ENCODE measurements at places on chromosomes 1 and 21. TPM values are rescaled to one million over a fixed set of nuclear protein-coding genes. Genes with fewer than 3 reads are reported as not detected.

The TSPAN2 gene
- total RNA-seq: 2.7 TPM

- H3K36me3 ChIP-seq: no peaks in the 10 kb centered on the region
- H3K4me3 ChIP-seq: peak overlapping the region; percentile 84
- peak overlapping the region; percentile 86 for H3K27ac ChIP-seq
- peaks cover 46% of the 10 kb centered on the region for H3K4me1 ChIP-seq
- no peaks in the 10 kb centered on the region for H3K27me3 ChIP-seq
Measured at GRCh38 chr1:6785728-6786505, 663 bp downstream of the CAMTA1 start.

DNA sequence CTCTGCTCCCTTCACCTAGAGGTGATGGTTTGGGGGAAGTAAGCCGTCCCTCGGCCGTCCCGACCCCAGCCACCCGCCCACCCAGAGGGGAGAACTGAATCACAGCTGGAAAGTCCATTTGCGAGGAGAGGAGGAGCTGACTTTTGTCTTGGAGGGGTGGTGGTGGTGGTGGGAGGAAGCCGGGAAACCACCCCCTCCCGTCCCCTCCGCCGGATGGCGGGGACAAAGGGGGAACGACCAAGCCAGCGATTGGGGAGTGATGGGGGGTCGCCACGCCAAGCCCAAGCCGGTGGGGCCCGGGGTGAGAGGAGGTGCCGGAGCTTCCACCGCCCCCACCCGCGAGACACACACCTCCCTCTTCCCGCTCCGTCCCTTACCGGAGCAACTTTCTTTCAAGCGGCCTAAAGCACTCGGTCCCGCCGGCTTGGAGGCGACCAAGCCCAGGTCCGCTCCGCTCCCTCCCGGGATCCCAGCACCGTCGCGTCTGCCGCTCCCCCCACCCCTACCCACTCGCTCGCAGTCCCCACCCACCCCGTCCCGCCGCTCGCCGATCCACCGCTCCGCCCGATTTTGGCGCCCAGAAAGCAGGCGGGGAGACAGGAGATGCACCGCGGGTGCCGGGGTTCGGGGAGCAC, 540 bp downstream of the ARHGEF2 start:
- H3K27ac ChIP-seq: peak overlapping the region; percentile 96
- peaks cover 68% of the 10 kb centered on the region for H3K4me1 ChIP-seq

GRCh38 chr1:150807249-150808023, 624 bp downstream of the CTSK start:
- peaks cover 7% of the 10 kb centered on the region for H3K4me1 ChIP-seq
- H3K27me3 ChIP-seq: no peaks in the 10 kb centered on the region
- H3K27ac ChIP-seq: no peak overlapping the region
- DNase-seq: no peak
- no peaks in the 10 kb centered on the region for H3K36me3 ChIP-seq

DNA sequence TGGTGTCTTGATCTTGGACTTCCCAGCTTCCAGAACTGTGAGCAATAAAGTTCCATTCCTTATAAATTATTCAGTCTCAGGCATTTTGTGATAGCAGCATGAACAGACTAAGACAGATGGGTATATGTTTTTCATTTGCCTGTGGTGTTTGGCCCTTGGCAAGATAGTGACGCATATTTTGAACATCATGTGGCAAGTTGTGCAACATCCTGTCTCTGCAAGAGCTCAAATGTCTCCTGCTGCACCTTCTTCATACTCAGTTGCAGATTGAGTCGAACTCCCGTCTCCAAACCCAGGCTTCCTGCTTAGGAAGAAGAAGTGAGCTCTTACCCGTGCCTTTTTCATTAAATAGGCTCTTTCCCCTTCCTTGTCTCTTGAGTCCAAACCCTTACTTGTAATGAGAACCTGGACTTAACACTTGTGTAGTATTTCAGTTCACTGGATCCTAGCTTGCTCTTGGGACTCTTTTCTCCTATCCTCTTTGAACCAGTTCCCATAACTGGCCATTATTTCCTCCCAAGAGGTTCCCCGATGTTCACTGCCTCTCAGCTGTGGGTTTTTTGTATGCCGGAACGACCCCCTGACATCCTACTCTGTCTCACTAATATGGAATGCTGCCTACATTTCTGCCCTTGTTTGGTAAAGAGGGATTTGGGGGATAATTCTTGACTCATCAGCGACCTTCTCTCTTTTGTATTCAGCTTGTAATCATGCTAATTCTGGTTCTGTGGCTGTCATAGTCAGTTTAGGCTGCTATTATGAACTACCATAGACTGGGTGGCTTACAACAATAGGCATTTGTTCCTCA, 125.0 kb upstream of the KCNK2 start:
- no peak overlapping the region for H3K4me3 ChIP-seq
- H3K36me3 ChIP-seq: no peaks in the 10 kb centered on the region
- H3K4me1 ChIP-seq: no peaks in the 10 kb centered on the region
- no peaks in the 10 kb centered on the region for H3K27me3 ChIP-seq

The KIF26B gene
- total RNA-seq: not detected

The HMCN1 gene
- total RNA-seq: not detected

The ZBTB7B gene
- total RNA-seq: 124 TPM

GRCh38 chr21:45259206-45259840, 28.4 kb downstream of the POFUT2 start:
- H3K4me3 ChIP-seq: no peak overlapping the region
- peaks cover 15% of the 10 kb centered on the region for H3K4me1 ChIP-seq
- no peak overlapping the region for H3K27ac ChIP-seq
- peaks cover 4% of the 10 kb centered on the region for H3K36me3 ChIP-seq
- peaks cover 9% of the 10 kb centered on the region for H3K27me3 ChIP-seq
- DNase-seq: no peak

GRCh38 chr1:23581219-23581618, 21.9 kb upstream of the ID3 start:
- no peak overlapping the region for H3K4me3 ChIP-seq
- H3K27me3 ChIP-seq: no peaks in the 10 kb centered on the region
- H3K36me3 ChIP-seq: no peaks in the 10 kb centered on the region

DNA sequence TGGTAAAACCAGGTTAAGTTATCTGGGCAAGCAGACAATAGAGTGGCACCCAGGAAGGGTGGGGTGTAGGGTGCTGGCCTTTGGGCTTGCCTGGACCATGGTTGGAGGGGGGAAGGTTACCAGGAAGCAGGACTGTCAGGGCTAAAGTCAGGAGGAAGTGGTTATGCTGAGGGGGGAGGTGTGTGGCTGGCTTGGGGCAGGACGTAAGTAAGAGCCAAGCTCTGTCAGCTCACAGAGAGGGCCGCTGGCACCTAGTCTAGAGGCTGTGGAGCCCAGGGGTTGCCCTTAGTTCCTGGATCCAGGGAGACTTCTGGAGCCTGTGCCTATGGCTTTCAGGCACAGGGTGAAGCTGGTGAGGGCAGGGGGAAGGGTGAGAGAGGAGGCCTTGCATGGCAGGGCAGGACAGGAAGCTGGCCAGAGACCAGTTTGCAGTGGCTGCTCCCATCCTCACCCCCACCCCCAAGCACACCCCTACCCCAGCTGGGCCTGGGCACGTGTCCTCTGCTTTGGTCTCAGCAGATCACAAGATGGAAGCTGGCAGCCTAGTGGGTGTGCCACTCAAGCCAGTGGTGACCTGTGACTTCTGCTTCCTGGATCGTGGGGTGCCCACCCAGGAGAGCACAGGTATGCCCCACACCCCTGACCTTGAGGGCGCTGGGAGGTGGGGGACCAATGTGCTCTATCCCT, 20.5 kb upstream of the SMYD3 start:
- H3K4me3 ChIP-seq: no peak overlapping the region
- peaks cover 4% of the 10 kb centered on the region for H3K36me3 ChIP-seq
- peaks cover 5% of the 10 kb centered on the region for H3K4me1 ChIP-seq
- no peak for DNase-seq
- no peak overlapping the region for H3K27ac ChIP-seq
- no peaks in the 10 kb centered on the region for H3K27me3 ChIP-seq

DNA sequence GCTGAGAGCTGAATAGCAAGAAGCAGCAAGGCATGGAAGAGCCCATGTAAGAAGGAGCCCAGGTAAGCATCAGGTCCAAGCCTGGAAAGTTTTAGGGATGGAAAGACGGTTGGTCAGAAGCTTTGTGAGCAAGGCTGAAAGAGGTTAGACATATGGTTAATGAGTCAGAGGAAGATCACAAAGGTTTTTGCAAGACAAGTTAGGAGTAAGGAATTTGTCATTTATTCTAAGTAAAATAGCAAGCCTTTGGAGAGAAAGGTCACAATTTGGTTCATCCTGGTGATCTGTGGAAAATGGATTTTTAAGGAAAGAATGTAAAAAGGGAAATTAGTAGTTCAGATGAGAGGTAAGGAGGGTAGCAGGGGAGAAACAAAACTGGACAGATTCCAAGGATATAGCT, 106.7 kb downstream of the DPYD start:
- no peak overlapping the region for H3K27ac ChIP-seq
- no peaks in the 10 kb centered on the region for H3K27me3 ChIP-seq
- no peak for DNase-seq
- H3K36me3 ChIP-seq: peaks cover 14% of the 10 kb centered on the region
- H3K4me1 ChIP-seq: peaks cover 4% of the 10 kb centered on the region

DNA sequence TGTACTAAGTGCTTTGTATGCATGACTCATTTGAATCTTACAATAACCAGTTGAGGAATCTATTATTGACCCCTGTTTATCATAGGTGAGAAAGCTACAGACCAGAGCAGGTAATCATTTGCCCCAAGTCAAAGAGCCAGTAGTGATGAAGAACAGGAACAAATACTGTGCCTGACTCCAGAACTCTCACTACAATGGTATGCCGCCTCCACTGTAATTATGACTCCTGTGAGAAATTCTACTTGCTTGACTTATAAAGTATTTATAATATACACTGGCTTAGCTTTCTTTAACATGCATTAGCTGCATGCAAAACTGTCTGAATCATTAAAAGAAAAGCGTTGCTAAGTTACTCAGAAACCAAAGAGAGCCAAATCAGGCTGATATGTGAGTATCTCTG, 92.6 kb downstream of the ZNF281 start:
- no peaks in the 10 kb centered on the region for H3K4me1 ChIP-seq
- DNase-seq: no peak
- no peaks in the 10 kb centered on the region for H3K36me3 ChIP-seq
- H3K27me3 ChIP-seq: peaks cover 12% of the 10 kb centered on the region
- no peak overlapping the region for H3K27ac ChIP-seq
- H3K4me3 ChIP-seq: no peak overlapping the region

DNA sequence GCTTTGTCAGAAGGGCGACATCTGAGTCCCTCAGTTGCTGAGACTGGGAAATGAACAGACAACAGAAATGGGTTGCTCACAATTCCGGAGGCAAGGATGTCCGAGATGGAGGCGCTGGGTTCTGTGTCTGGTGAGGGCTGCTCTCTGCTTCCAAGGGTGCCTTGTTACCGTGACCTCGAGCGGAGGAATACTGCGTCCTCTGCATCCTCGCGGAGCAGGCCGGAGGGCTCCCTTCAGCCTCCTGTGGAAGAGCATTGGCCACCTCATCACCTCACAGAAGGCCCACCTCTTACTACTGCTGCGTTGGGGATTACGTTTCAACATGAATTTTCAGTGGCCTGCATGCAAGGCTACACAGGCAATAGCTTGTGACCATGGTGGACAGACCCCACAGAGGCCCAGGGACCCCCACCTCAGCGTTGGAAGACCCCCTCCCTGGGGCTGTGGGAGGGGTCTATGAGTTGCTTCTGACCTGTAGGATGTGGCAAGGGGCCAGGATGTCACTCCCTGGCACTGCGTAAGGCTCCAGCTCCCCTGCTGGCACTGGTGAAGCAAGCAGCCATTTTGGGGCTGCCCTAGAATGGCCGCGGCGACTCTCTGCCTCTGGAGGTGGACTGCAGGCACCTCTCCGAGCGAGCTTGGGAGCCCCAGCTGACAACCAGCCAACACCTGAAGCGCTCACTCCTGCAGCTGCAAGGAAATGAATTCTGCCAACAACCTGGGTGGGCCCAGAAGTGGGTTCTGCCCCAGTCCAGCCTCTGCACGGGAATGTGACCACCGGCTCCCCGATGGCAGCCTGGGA, 36.3 kb upstream of the COL6A1 start:
- no peaks in the 10 kb centered on the region for H3K4me1 ChIP-seq
- peaks cover 5% of the 10 kb centered on the region for H3K27me3 ChIP-seq
- no peaks in the 10 kb centered on the region for H3K36me3 ChIP-seq
- no peak overlapping the region for H3K4me3 ChIP-seq
- no peak for DNase-seq
- no peak overlapping the region for H3K27ac ChIP-seq

- H3K4me3 ChIP-seq: no peak overlapping the region
- no peaks in the 10 kb centered on the region for H3K36me3 ChIP-seq
- H3K4me1 ChIP-seq: no peaks in the 10 kb centered on the region
- no peak for DNase-seq
- H3K27me3 ChIP-seq: peaks cover 9% of the 10 kb centered on the region
Measured at GRCh38 chr1:162168261-162168660, 98.8 kb downstream of the NOS1AP start.

The FLG2 gene
- total RNA-seq: not detected

The CACNA1E gene
- not detected for total RNA-seq

The VSIG8 gene
- not detected for total RNA-seq

DNA sequence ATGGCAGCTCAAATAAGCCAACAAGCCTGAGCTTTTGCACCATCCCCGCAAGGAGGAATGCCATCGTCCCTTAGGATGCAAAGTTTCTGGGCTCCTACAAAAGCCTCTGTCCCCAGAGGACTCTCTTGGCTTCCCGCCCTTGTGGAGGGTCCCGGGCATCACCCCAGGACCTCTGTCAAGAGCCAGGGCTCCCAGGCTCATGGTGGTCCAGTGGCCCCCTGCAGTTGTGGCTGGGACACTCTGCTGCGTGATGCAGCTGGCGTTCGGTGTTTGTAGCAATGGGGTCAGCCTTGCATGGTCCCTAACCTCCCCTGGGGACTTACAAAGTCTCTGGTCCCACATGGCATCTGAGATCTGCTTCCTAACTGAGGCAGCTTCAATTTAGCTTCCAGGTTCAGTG, 104.7 kb downstream of the RIPK4 start:
- no peak overlapping the region for H3K27ac ChIP-seq
- no peak for DNase-seq
- H3K27me3 ChIP-seq: peaks cover 6% of the 10 kb centered on the region
- no peaks in the 10 kb centered on the region for H3K4me1 ChIP-seq
- no peaks in the 10 kb centered on the region for H3K36me3 ChIP-seq
